ENCODE measurements at places on chromosomes 7 and 10. TPM values are rescaled to one million over a fixed set of nuclear protein-coding genes. Genes with fewer than 3 reads are reported as not detected.

Gene OPN4
- total RNA-seq = not detected

Gene ASAH2
- total RNA-seq = 0.47 TPM

Gene TRPV5
- not detected for total RNA-seq

Gene DYDC1
- total RNA-seq = not detected

Gene EGR2
- 5.1 TPM for total RNA-seq

Gene MUC3A
- total RNA-seq = not detected

Gene MRC1
- 0.09 TPM for total RNA-seq

Gene SPDYE5
- total RNA-seq = not detected

Gene MYO1G
- not detected for total RNA-seq

Gene MDFIC
- total RNA-seq = 35.4 TPM

Gene HPS1
- 59.7 TPM for total RNA-seq

Gene SYT15B
- total RNA-seq = 8.2 TPM

Gene TAS2R41
- not detected for total RNA-seq

Gene OLAH
- 0.23 TPM for total RNA-seq

Gene DIP2C
- 12.3 TPM for total RNA-seq

Gene PTPRN2
- total RNA-seq = 3.5 TPM

Gene CDK13
- 36.9 TPM for total RNA-seq

Gene PRKCQ
- total RNA-seq = 0.12 TPM

Gene NAT16
- total RNA-seq = not detected

Gene LAMTOR4
- total RNA-seq = 196 TPM

Gene NPY
- not detected for total RNA-seq

Gene EMX2
- total RNA-seq = 0.12 TPM

Gene GSAP
- 0.47 TPM for total RNA-seq

Gene ST7
- total RNA-seq = 31.7 TPM

Gene IGF2BP3
- total RNA-seq = 34.3 TPM

Gene BICC1
- total RNA-seq = 99.4 TPM

Gene FAM241B
- total RNA-seq = not detected

Gene MACC1
- under 0.01 TPM for total RNA-seq

Gene PRLHR
- total RNA-seq = not detected

Gene LLCFC1
- not detected for total RNA-seq

Gene PLXDC2
- 10.6 TPM for total RNA-seq

Data from pericardium fibroblast (primary cell).